ENCODE measurements at places on chromosomes 4 and X. TPM values are rescaled to one million over a fixed set of nuclear protein-coding genes. Genes with fewer than 3 reads are reported as not detected.

The CPLX1 gene
- total RNA-seq: 0.13 TPM

The ADAM29 gene
- not detected for total RNA-seq

The TLR2 gene
- total RNA-seq: under 0.01 TPM

The PRSS12 gene
- total RNA-seq: 0.40 TPM

The IL2 gene
- total RNA-seq: not detected

The CT83 gene
- not detected for total RNA-seq

The RTL3 gene
- total RNA-seq: not detected

The DTHD1 gene
- total RNA-seq: not detected
